Astrocyte (in vitro differentiated cells and primary cell): ENCODE measurements at places on chromosomes 6 and 20. TPM values are rescaled to one million over a fixed set of nuclear protein-coding genes. Genes with fewer than 3 reads are reported as not detected.

The PDSS2 gene
- 7.3 and 7.7 TPM in 2 replicates for total RNA-seq

DNA sequence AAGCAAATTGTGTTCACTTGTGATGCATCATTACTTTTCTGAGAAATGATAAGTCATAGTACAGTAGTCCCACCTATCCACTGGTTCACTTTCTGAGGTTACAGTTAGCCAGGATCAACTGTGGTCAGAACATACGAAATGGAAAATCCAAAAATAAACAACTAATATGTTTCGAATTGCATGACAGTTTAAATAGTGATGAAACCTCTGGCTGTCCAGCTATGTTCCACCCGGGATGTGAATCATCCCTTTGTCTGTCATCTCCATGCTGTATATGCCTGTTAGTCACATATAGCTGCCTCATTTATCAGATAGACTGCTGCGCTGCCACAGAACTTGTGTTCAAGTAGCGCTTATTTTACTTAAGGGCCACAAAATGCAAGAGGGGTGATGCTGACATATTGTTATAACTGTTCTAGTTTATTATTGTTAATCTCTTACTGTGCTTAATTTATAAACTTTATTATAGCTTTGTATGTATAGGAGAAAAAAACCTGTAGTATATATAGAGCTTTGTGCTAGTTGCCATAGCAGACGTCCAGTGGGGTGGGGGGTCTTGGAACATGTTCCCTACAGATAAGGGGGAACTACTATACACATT is 29.2 kb downstream of the AFDN start:
- DNase-seq = peak; percentile 98

GRCh38 chr6:117272891-117273290 is 7.5 kb downstream of the VGLL2 start:
- DNase-seq = no peak

DNA sequence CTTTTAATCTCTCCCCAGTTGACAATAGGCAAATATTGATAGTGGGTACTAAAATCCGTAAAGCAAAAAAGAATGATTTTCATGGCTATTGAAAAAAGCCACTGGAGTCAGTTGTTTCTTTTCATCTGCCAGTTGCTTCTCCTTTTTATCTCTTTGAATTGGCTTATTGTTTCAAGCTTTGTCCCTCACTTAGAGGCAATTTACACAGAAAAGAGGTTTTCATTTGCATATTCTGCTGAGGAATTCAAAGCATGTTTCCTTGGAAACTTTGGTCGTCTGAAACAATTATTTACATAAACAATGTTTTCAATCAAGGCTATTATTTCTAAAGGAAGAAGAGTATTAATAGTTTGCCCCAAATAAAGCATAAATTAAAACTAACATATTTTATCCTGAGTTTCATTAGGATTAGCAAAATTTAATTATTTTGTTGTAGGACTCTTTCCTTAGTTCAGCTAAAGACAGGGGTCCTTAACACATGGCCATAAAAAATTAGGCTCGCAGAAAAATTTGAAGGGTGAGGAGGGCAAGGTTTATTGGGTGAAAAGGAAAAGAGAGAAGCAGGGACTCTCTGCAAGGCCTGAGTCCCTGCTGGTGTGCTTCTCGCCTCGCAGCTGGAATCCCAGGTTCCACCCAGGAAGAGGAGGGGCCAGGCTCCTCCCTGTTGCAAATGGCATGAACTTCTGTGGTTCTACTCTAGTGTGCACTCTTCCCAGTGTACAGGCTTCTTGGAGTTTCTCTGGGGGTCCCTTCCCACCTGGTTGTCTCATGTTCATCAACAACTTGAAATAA is 138.8 kb upstream of the LAMA2 start:
- no peak for DNase-seq

- DNase-seq = peak; percentile 53
Observed at GRCh38 chr20:34215711-34216381, 25.4 kb upstream of the ASIP start.

The ADGRB3 gene
- 0.77 and 0.87 TPM in 2 replicates for total RNA-seq

DNA sequence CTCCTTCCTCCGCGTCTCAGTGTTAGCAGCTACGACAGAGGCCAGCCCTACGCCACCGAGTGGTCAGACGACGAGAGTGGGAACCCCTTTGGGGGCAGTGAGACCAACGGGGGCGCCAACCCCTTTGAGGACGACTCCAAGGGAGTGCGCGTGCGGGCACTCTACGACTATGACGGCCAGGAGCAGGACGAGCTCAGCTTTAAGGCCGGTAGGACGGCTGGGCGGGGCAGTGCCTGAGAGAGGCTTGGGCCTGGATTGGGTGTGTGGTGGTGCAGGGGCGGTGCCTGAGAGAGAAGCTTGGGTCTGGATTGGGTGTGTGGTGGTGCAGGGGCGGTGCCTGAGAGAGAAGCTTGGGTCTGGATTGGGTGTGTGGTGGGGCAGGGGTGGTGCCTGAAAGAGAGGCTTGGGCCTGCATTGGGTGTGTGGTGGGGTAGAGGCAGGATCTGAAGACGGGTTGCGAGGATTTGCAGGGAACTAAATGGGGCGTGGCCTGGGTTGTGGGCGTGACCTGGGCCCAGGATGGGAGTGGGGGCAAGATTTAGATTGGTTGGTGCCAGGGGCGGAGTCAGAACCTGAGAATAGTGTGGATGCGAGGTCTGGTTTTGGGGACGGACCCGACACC is 24.4 kb downstream of the SPDEF start:
- peak; percentile 77 for DNase-seq
